NCI-H187 (cell line): ENCODE measurements at places on chromosomes 3 and 15.

GRCh38 chr3:149621218-149622005 lies 36.4 kb downstream of the WWTR1 start:
- no peak for DNase-seq

- DNase-seq = no peak
These were observed 174.6 kb downstream of the AKAP13 start for GRCh38 chr15:85554852-85555521.

- DNase-seq = no peak
These were observed 255.2 kb downstream of the NR2F2 start for GRCh38 chr15:96585484-96586386.

DNA sequence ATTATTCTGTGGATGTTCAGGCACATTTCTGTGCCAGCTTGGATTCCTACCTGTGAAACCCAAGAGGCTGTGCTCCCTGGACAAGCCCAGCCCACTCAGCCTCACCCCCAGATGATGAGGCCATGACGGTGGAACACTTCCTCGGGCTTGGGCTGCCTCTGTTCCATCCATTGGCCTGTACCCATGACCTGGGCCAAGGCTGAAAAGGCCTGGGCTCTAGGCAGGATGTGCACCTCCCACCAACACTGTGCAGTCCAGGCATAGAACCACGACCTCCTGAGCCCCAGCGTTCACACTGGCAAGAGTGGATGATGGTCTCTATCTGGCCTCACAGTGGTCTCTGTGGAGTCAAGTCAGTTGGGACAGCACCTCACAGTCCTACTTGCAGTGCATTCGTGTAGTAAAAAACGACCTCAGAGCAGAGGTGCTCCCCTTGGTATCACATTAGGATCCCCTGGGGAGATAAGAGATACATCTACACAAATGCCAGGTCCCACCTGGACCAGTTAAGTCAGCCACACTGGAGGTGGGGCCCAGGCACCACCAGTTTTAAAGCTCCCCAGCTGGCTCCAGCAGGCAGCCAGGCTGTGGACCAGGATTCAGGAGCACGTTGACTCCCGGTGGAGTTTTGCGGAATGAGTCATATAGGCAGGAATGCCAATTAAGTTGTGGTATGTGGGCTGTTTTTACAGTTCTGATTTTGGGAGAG lies 39.0 kb upstream of the IGF1R start:
- DNase-seq = no peak

DNA sequence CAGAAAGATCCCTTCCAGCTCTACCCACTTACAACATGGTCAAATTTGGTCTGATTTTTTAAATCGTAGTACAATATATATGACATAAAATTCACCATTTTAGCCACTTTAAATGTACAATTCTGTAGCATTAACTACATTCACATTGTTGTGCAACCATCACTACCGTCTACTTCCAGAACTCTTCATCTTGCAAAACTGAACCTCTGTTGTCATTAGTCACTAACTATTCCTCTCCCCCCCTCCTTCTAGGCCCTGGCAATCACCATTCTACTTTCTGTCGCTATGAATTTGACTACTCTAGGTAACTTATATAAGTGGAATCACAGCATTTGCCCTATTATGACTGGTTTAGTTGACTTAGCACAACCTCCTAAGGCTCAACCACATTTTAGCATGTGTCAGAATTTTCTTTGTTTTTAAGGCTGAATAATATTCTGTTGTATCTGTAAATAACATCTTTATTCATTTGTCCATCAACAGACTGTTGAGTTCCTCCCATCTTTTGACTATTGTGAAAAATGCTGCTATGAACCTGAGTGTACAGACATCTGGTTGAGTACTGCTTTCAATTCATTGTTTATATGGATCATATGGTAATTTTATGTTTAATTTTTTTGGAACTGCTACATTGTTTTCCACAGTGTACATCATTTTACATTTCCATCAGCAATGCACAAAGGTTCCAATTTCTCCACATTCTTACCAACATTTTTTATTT lies 35.5 kb upstream of the CCR2 start:
- no peak for DNase-seq

DNA sequence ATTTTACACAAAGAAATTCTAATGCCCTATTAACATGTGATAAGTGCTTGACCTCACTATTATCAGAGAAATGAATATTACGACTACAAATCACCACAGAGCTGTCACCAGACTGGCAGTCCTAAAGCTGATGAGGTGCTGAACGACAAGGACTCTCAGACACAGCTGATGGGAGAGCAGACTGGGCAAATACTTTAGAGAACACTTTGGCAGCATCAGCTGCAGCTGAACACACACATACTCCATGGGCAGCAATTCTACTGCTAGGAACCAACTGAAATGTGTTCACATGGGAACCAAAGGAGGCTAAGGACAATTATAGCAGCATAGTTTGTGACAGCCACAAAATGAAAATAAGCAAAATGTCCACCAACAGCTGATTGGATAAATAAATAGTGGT lies 45.5 kb downstream of the SUSD5 start:
- DNase-seq = no peak
